ENCODE measurements at places on chromosomes 6 and 20. TPM values are rescaled to one million over a fixed set of nuclear protein-coding genes. Genes with fewer than 3 reads are reported as not detected.

The BTNL2 gene
- total RNA-seq, result not detected

The GGTLC1 gene
- not detected for total RNA-seq

The NKAPL gene
- total RNA-seq, result not detected

The SIRPD gene
- not detected for total RNA-seq

The MAP3K5 gene
- total RNA-seq, result 3.5 TPM

The CHRNA4 gene
- 0.20 TPM for total RNA-seq

The XKR7 gene
- not detected for total RNA-seq

The SLC13A3 gene
- total RNA-seq, result 0.09 TPM

Measured in A549 treated with CpdA at 1 μM for 4 hours (cell line).